HAP-1 (cell line): ENCODE measurements at places on chromosomes 13 and 19.

- DNase-seq, result no peak
These were observed at the start of gene KL for GRCh38 chr13:33016414-33017322. KL (plus strand) TSS chr13:33016423; CDS start chr13:33016441, 18 bp downstream.

GRCh38 chr13:37340901-37341670, 235.6 kb upstream of the CSNK1A1L start:
- no peak for DNase-seq

GRCh38 chr19:39982883-39983282, 11.9 kb downstream of the PSMC4 start:
- no peak for DNase-seq

GRCh38 chr19:39341129-39341718, 997 bp upstream of the SAMD4B start:
- peak; percentile 58 for DNase-seq

- no peak for DNase-seq
These were observed 5.9 kb downstream of the NANOS3 start for GRCh38 chr19:13882836-13883235.

DNA sequence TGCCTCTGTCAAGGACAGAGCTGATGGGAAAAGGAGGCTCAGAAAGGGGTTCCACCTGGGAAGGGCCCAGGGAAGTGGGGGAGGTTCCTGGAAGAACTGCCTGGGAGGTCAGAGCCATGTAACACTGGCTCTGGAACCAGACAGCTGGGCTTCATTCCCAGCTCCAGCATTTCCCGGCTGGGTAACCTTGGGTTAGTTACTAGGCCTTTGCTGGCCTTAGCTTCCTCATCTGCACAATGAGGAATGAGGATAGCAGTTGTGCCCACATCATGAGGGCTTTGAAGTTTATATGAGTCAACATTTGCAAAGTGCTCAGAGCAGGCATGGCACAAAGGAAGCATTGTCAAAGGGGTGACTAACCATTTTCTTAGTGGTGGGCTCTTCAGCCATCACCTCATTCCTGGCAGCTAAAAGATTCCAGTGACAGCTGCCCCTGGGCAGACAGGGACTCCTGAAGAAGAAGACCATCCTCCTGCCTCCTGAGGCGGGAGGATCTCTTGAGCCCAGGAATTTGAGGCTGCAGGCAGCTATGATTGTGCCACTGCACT, 1.7 kb upstream of the DNAJB1 start:
- DNase-seq, result no peak

DNA sequence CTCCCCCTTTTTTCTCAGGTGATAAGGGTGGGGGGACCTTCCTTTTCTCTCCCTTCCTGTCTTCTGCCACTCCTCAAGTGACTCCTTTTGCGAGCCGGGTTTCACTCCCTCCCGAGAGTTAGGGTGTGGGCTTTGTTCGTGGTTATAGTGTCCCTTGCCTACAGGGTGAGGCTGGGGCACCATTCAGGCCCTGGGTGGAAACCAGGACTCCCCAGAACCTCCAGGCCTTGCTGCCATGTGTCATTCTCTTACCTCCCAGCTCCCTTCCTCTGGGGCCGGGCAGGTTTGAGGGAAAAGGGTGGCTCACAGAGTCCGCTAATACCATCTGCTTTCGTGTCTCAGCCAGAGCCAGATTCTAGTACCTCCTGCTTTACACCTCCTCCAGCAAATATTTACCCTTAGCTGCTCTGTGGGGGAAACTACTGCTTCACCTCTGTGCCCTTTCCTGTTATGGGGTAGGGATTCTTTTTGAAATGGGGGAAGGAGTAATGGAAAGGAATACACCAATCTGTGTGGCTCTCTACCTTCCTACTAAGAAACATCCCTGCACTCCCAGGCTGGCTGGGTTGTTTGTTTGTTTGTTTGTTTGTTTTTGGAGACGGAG, 2.8 kb downstream of the ACTN4 start:
- no peak for DNase-seq

- DNase-seq, result no peak
These were observed 129.0 kb downstream of the IRS2 start for GRCh38 chr13:109657395-109657794.

DNA sequence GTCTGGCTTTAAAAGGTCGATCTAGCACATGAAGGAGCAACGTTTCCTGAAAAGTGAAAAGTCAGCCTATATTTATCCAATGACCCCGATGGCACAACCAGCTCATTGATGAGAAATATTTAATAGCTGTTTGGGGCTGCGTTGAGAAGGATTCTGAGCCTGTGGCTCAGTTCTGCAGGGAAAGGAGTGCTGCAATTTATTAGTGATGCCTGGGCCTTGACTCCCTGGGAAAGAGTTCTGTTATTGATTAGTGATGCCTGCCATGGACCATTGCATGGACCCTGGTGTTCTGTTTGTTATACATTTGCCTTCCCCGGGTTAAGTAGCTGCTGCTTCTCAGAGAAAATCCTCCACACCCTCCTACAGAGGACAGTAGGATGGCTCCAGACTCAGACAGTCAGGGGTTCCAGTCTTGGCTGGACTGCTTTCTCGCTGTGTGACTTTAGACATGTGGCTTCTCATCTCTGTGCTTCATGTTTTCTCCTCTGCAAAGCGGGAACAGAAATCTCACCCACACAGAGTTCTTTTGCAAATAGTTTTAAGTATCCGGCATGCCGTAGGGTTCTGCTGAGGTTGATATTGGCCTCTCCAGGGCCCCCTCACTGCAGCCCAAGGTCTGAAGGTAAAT, 17.7 kb upstream of the PTPRS start:
- no peak for DNase-seq

GRCh38 chr19:15402411-15403150, 16.2 kb downstream of the AKAP8L start:
- DNase-seq, result no peak

GRCh38 chr19:30760014-30760413, 387.8 kb downstream of the ZNF536 start:
- no peak for DNase-seq

DNA sequence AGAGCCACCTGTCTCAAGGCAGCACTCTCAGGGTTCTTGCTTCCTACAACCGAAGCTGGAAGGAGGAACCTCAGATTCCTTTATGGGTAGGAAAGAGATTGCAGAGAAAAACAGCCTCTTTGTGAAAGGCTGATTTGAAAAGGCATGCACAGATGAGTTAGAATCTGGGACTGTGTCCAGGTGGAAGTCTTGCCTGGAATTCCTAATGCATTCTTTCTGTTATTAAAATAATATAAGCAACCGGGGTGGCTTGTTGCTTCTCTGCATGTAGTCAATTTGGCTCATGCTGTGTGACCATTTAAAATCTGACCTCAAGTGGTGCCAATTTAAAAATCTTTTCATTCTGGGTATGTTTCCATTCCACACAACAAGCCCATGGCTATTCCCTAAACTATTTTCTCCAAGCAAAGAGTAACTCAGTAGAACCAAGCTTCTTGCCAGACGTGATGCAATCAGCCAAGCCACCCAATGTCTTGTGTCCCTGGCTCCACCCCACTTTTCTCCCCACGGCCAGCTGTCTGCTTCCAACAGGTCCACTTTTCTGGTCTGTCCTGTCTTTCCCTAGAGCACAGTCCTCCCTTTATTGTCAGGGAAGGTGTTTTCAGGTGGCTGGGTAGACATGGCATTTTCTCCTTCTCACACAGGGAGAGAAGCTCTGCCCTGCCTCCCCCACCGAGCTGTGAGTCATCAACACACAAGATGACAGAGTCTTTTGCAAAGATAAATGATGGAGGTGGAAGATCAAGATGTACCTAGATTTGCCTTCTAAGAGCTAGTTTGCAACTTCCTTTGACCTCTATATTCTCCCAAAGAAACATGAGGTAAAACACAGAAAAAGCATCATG, 394.3 kb downstream of the FOXO1 start:
- DNase-seq, result no peak

DNA sequence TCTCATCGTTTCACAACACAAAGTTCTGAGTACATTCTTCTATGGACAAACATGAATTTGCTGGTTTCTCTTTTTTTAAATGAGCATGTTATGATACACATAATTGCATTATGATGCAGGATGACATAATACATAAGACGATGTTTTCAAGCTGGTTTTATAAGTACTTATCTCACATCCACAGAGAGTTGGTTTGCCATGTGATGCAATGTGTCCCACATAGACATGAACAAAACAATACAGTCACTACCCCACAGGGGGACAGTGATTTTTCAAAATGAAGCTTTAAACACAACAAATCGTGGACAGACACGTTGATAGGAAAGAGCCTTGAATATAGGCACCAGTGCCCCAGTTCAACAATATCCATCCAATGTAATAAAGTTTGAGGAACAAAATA, 447.1 kb downstream of the KLF12 start:
- DNase-seq, result no peak

- no peak for DNase-seq
These were observed 5.3 kb downstream of the CCDC8 start for GRCh38 chr19:46407856-46408663.
